ENCODE measurements at places on chromosomes 2 and 18.

DNA sequence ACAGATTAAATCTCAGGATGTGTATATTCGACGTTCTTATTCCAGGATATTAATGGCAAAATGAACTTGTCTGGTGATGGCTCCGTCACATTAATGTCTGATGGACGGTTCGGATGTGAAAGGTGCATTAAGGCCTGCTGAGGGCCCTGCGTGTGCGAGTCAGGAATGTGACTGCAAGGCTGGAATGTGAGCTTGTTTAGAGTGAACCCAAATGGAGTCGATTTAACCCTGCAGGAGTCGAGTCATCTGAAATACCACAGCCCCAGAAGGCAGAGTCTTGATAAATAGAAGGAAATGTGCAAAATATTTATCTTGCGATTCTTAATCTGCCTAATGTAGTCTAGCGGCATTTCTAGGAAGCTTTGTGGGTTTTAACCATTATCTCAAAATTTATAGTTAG lies 44.3 kb downstream of the RDH14 start:
- DNase-seq = peak; percentile 92

GRCh38 chr2:16899958-16900357 lies 234.3 kb upstream of the CYRIA start:
- DNase-seq = no peak

DNA sequence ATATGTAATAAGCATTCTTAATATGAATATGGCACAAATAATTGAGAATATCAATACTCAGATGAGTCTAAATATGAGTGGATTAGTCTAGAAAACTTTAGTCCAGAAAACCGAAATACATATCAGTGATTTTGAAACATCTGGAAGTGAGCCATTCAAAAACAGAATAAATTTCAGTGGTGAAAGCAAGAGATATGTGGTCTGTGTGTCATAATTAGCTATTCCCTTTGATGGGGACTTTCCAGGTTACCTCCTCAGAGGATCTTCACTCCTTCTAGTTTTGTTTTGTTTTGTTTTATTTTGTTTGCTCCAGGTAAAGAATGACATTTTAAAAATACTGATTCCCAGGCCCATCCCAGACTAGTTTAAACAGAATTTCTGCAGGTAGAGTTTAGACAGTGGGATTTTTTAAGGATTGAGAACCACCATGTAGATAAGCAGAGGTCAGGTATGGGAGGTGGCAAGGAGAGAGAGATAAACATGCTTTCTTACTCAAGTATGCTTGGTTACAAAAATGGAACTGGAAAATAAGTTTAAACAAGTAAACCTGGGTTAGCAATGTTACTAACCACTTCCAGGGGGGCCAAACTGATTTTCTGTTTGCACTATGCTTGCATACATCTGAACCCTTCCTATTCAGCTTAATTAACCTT lies 70.7 kb downstream of the NABP1 start:
- no peak for DNase-seq

GRCh38 chr2:108965540-108966289 lies 23.3 kb downstream of the EDAR start:
- DNase-seq = no peak

DNA sequence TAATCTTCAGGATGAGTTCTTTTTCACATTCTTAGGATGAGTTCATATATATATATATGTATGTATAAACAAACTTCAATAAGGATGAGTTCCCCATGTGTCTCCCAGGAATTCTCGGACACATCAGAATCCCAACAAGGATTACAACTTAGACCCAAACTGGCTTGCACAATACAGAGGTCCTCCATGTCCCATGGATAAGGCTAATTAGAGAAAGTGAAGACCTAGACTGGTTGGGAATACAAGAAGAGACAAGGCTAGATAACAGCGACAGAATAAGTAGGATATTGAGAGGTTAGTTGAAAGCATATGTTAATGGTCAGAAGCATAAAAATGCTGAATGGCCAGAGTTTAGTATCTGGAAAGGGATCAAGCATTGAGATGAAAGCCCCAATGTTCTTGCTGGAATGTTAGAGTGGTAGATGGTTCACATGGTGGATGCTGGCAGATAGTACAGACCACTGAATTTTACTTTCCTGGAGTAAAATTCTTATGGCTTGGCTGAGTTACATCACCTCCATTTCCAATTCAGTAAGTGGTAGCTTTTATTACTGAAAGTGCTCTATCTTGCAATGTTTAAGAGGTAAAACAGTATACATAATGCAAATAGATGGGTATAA lies 154.9 kb upstream of the EPHA4 start:
- DNase-seq = no peak

- DNase-seq = no peak
Observed at GRCh38 chr2:192465141-192465540, 270.4 kb upstream of the TMEFF2 start.

DNA sequence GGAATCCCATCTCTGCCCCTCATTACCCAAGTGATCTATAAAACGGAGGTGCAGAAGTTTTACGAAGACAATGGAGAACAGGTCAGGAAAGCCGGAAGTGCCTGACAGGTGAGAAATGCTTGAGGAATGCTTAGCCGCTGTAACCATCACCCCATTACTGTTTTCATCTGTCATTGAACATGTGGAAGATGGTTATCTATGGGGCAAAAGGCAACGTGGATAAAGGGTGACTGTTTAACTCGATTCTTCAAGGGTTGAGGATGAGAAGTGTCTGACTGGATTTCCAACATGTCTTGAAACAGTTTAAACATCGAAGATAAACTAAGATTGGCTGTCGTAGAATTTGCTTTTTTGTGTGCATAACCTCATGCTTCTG lies 17.3 kb downstream of the HK2 start:
- DNase-seq = no peak

GRCh38 chr2:11810237-11810977 lies 64.0 kb downstream of the LPIN1 start:
- no peak for DNase-seq

- no peak for DNase-seq
Observed at GRCh38 chr2:196153480-196153879, 17.9 kb downstream of the STK17B start.

DNA sequence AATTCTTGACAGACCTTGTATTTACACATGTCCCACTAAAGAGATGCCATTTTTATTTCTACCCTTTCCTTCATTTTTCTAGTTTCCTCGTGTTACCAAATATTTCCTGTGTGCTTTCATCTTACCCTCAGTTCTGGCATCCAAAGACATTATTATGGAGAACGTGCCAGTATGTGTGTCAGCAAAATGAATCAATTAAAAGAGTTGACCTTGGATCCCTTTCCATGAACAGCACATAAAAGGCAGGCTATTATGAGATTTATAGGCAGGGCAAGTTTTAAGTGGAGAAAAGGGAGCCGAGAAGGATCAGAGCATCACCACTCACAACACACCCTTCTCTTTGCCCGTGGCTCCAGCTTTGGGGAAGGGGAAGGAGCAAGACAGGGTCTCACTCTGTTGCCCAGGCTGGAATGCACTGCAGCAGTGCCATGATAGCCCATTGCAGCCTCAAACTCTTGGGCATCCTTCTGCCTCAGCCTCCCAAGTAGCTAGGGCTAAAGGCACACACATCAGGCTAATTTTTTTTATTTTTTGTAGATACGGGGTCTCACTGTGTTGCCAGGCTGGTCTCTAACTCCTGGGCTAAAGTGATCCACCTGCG lies 149.9 kb downstream of the GFPT1 start:
- no peak for DNase-seq

- DNase-seq = no peak
Observed at GRCh38 chr2:38892819-38893218, 3.1 kb downstream of the ARHGEF33 start.

- no peak for DNase-seq
Observed at GRCh38 chr2:38907743-38908562, 18.3 kb downstream of the ARHGEF33 start.

- DNase-seq = no peak
Observed at GRCh38 chr18:61850756-61851155, 42.1 kb downstream of the RNF152 start.

- no peak for DNase-seq
Observed at GRCh38 chr18:4130734-4131719, 324.1 kb downstream of the DLGAP1 start.

GRCh38 chr2:70123051-70123828 lies 36.0 kb downstream of the PCBP1 start:
- no peak for DNase-seq

GRCh38 chr2:72271766-72272641 lies 124.3 kb upstream of the CYP26B1 start:
- DNase-seq = no peak

- no peak for DNase-seq
Observed at GRCh38 chr2:167275046-167275445, 386.8 kb downstream of the XIRP2 start.

DNA sequence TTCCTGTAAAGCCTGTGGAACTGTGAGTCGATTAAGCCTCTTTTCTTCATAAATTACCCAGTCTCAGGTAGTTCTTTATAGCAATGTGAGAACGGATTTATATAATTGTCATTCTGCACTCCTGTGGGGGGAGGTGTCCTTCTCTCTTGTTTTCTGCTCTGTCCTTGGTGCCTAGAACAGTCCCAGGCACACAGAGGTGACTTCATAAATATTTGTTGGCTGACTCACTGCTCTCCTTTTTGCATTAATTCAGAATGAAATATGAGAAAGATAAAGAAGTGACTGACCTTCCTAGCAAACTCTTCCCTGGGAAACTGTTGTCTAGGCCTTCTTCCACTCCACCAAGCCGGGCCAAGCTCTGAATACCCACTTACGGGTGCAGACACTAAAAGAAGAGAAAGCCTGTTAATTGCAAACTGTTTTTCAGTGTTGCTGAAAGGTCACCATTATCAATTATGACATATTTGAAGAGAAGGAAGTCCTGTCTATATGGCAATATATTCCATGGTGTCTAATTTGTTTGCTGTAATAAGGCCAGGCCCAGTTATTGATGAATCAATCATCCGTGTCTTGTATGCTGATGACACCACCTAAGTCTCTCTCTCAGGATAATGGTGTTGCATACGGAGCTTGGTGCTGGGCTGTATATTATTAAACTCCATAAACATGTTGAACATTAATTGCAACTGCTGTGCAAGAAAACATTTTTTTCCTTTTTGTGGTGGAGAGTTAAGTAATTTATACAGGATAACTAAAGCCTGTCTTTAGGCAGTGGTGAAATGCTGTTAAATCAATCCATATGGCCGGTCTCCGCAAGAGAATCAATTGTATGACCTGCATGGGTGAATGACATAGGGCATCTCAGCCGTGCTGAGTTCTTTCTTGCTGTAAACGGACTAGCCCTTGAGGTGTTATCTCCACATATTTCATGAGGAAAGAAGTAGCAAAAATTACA lies 567.5 kb downstream of the SLC4A3 start:
- DNase-seq = no peak

DNA sequence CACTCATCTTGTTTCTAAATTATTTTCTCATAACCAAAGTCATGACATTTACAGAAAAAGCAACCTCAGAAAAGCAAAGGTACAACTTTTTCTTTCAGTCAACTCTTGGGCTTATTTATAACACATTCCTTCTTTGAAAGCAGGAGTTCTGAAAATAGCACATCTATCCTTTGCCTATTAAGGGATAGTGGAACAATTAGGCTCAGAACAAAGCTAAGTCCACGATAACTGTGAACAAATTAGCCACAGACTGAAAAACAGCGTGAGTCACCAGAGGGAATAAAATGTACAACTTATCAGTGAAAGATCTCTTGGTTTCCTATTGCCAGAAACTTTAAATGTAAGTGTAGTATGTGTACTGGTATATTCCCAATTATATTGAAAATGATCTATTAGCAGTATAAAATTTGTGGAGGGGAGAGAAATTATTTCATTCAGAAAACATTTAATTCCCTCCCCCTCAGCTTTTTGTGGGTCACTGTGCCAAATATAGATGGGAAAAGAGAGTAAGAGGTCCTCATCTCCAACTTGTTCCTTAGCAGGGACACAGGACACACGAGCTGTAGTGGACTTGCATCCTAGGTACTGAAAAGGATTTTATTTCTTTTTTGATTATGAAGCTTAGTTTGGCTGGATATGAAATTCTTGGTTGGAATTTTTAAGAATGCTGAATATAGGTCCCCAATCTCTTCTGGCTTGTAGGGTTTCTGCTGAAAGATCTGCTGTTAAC lies 15.4 kb upstream of the MATN3 start:
- DNase-seq = no peak

GRCh38 chr2:151984424-151985083 lies 114.3 kb downstream of the CACNB4 start:
- DNase-seq = no peak

DNA sequence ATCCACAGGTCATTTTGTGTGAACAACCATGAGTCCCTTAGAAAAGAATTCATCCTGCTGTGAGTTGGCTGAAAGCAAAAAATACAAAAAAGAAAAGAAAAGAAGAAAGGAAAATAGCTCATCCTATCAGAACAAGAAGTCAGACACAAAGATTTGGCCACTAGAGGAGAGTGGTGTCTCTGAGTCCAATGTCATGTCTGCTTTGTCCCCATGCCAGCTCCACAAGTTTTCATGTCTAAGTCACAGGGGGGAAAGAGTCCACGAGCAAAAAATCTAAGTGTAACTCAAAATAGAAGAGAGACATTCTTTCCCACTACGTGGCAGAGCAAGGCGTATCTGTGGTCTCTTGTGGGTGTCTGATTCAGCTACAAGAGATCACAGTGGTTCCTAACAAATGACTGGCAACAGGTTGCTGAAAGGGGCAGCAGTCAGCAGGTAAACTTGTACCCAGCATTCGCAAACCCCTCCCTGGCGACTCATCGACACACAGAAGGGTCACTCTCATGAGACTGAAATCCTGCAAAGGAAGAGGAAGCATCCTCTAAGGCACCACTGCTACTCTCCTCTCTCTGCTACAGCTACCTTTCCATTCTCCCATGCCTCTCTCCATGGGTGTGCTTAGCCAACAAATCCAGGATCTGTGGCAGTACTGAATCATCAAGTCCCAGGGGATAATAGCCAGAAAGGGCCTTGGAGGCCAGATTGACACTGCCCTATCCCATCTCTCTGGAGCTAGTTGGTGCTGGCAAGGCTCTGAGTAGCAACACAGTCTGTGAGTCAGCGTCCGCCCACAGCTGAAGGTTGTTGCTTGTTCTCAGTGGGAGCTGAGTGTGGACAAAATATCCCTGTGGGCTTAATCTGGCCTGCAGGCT lies 123.0 kb upstream of the SLC39A10 start:
- DNase-seq = peak; percentile 79
